ENCODE measurements at places on chromosomes 12 and 14.

- no peak for DNase-seq
These were observed 269.4 kb downstream of the ITPR2 start for GRCh38 chr12:26563552-26563951.

DNA sequence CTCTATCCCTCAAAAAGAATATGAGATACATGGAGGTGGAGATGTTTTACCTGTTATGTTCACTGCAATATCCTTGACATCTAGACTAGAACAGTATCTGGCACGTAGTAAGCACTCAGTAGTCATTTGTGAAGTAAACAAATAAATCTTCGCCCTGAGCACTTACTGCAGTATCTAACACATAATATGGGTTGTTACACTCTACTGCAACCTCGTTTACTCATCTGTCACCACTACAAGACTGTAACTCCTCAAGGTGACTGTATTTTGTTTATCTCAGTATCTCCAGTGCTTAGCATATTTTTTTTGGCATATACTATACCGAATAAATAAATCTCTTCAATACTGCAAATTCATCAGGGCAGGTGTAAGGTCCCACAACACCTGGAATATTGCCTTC is 66.1 kb downstream of the WASHC3 start:
- DNase-seq: no peak

DNA sequence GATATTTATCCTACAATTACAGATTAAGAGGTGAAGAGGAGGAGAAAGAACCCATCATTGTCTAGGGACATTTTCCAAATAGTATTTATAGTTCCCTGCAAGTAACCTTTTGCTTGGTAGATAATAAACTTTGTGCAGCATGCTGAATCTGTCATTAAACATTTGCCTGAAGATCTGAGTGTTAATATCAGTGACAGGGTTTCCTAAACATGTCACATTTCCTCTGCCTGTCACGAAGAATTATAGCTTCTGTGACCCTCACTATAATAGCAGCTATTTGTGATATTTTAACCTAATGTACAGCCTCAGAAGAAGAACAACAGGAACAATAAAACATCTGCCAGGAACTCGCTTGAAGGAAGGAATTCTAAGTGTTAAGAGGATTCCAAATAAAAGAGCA is 350.3 kb downstream of the GXYLT1 start:
- DNase-seq: no peak

- DNase-seq: no peak
These were observed 101.4 kb downstream of the PDZRN4 start for GRCh38 chr12:41289501-41289900.

- no peak for DNase-seq
These were observed 164.9 kb downstream of the TTC7B start for GRCh38 chr14:90651271-90651804.

DNA sequence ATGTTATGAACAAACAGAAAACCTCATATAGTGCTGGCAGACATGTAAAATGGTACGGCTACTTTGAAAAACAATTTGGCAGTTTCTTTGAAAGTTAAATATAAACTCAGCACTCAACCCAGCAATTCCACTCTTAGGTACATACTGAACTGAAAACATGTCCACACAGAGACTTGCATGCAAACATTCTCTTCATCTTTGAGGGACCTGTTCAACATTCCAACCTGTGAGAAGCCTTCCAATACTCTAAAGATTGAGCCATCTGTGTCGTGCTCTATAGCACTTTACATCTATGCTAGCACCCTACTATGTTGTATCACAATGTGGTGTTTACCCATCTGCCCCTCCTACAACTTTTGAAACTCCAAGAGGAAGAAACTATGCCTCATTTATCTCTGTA is 79.3 kb downstream of the DNAI7 start:
- no peak for DNase-seq

DNA sequence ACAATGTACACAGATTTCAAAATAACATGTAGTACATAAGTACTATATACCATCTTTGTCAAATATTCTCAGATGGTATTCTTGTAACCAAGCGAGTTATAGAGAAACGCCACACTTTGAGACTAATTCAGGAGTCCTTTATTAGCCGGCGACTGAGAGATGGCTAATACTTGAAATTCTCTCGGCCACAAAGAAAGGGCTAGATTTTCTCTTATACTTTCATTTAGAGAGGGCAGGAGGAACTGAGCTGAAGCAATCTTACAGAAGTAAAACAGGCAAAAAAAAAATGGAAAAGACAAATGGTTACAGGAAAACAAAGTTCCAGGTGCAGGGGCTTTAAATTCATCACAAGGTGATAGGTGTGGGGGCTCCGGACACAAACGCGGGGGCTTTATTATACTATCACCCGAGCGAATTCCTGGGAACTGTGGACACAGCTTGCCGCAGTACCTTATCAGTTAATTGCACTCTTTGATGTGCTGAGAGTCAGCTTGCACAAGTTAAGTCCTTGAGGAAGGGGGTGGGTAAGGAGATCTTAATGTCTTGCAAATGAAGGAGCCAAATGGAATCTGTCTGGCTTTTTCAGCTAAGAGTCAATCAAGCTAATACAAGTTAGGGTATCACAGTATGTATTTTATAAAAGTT is 382.3 kb downstream of the KCNH5 start:
- no peak for DNase-seq

GRCh38 chr14:50063876-50064420 is 52.4 kb downstream of the VCPKMT start:
- no peak for DNase-seq

DNA sequence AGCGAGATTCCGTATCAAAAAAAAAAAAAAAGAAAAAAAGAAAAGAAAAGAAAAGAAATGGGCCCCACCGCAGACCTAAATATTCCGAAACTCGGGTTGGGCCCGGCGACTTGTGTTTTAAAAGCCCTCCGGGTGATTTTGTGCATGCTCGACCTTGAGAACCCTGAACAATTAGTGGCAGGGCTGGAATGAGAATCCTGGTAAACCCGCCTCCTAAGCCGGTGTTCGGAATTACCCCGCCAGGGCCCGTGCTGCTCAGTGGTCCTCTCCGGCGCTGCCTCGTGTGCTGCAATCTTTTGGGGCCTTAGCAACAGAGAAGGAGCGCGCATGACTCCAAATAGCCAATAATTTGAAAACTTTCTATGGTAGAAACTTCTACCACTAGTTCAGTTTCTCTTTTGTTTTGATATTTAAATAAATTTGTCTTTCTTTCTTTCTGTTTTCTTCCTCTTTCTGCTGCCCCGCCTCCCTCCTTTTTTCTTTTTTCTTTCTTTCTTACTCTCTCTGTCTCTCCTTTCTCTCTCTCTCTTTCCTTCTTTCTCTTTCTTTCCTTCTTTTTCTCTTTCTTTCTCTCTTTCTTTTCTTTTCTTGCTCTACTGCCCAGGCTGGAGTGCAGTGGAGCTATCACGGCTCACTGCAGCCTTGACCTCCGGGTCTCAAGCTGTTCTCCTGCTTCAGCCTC is 1.5 kb upstream of the GALNT6 start:
- DNase-seq: no peak

GRCh38 chr12:92045852-92046251 is 99.8 kb downstream of the BTG1 start:
- DNase-seq: no peak

DNA sequence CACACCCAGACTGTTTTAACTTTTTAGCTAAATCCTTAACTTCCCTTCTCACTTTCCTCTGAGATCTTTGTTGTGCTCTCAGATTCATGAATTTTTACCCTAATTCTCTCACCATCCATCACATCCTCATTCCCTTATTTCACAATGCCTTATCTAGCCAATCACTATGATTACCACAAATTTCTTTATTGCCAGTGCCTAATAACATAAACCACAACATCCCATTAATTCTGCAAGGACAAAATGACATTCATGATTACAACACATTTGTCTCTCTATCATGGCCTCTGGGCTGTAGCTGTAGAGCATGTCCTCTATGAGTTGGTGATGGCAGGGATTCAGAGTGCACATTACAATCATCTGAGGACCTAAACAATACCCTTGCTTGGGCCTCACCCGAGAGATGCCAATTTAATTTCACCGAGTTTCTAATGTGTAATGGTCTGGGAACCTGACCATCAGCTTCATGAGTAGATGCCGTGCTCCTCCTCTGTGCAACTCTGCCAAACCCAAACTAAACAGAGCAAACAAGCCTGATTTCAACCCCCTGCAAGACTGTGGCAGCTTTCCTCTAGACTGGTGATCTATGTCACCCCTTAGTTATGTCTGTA is 99.3 kb downstream of the SPTSSA start:
- DNase-seq: no peak

- DNase-seq: no peak
These were observed 39.4 kb upstream of the ANO4 start for GRCh38 chr12:100755186-100755585.

GRCh38 chr12:80589077-80589476 is 118.4 kb upstream of the MYF6 start:
- DNase-seq: no peak

DNA sequence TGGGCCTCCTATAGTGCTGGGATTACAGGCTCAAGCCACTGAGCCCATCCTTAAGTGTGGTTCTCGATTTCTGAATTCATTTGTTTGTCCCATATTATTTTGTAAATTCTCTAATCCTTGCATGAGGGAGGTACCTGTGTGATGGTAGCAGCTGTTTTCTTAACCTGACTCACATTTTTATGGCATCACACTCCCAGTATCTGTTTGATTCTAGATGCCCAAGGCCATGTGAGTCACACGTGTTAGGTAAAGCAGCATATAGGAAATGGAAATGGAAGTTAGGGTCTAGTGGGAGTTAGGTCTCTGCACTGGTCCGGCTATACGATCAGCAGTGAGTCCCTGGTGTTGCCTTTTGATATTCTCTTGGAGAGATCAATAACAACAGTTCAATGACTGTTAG is 198.1 kb downstream of the ERC1 start:
- DNase-seq: no peak

DNA sequence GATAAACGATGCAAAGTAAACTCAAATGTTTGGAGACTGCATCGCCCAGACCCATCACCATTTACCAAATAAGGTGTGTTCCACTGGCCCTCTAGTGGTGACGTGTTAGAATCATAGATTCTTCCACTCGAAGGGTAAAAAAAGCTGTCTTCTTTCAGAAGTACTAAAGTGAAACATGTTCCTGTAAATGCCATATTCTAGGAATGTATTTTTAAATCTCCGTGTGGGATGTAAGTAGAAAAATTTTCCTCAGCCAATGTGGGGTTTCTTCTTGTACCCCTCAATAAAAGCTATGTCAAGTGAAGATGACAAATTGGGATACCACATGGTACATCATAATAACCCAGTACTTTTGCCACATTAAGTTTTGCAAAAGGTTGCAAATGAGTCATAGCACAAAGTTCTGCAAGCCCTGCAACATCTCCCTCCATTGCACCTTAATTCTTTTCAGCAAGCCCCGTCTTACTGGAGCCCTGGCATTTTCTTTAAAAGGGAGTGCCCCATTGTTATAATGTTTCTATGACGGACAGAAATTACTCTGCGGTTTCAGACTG is 100.8 kb downstream of the CCER1 start:
- peak; percentile 16 for DNase-seq

- DNase-seq: no peak
These were observed 18.3 kb downstream of the SLC38A2 start for GRCh38 chr12:46354111-46354801.

DNA sequence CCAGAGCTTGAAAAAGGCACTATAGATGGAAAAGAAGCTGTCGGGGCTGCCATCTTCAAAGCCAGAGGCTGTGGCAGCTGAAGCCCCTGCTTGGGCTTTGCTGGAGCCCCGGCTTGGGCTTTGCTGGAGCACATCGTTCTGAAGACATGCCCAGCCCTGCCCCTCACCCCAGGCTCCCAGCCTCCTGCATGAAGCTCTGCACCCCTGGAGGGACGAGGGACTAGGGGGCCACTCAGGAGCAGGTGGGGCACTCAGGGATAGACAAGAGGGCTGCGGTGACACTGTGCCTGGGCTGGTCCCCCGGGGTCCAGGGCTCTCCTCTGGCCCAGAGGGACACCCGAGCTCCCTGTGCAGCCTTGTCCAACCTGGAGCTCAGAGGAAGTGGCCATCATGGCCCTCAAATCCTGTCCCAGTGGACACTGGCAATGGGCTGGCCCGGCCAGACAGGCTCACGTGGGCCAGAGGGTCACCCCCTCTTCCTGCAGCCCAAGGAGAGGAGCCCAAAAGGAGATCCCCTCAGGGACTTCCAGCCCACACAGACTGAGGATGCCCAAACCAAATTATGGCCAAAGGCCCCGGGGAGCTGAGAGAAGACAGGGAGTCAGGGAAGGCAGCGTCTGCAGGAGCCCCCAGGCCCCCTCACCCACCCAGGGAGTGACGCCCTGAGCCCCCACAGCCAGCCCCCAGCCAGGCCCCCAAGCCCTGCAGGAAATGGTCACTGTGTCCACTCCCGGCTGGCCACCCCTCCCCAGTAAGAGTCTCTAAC is 23.1 kb upstream of the C14orf180 start:
- DNase-seq: no peak

DNA sequence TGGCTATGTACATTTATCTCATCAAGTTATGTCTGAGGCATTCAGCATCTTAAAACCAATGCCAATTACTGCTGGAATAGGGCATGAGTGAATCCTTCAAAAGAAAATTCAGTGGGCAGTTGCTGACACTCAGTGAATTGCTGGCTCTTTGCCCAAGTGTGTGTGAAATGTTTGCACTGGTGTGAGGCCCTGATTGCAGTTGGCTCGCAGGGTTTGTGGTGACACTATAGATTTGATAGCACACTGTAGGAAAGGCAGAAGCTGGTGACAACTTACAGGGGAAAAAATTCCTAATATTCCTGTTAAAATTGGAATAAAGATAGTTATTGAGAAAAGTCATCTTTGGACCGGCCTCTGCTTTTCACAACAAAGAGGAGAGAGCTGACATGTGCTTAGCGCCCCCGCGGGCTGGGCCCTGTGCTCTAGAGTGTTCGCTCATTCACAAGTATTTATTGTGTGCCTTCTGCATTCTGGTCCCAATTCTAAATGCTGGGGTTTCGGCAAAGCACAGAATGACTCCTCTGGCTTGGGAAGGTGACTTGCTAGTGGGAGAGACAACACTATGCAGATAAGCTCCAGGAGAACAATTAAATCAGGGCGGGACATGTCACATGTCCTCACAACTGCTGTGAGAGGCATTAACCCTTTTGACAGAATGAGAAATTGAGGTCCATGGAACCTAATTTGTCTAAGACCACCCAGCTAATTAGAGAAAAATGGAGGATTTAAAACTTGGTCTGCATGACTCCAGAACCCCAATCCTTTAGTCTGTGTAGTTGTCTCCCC is 418.7 kb downstream of the NPAS3 start:
- DNase-seq: peak; percentile 20

DNA sequence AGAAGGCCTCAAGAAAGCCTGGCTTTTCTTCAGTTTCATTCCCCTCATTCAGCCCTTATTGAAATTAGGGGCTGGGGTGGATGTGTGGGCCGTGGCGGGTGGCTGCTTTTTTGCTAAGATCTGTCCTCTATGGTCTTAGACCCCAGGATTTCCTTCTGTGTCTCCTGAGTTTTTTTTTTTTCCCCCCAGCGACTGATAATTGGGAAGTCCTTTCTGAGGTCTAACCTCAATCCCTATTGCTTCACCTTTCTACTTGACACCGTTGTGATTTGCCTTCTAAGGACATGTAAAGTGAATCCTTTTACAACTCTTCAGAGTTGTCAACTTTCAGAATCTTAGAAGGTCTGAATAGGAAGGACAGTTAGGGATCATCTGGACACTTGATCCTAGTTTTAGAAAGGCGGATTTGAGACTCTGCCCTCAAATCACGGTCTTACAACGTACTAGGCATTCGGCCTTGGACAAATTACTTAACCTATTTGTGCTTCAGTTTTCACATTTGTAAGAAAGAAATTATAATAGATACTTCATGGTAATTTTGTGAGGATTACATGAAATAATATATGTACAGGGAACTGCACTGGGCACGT is 4.4 kb downstream of the GPR84 start:
- DNase-seq: no peak
